Stimulated activated CD4-positive, alpha-beta T cell treated with anti-CD3 and anti-CD28 coated beads, Interleukin-12 subunit alpha, Interleukin-12 subunit beta, amount 100 ng/mL, for 48 hours (primary cell): ENCODE measurements at places on chromosomes 12 and 14.

DNA sequence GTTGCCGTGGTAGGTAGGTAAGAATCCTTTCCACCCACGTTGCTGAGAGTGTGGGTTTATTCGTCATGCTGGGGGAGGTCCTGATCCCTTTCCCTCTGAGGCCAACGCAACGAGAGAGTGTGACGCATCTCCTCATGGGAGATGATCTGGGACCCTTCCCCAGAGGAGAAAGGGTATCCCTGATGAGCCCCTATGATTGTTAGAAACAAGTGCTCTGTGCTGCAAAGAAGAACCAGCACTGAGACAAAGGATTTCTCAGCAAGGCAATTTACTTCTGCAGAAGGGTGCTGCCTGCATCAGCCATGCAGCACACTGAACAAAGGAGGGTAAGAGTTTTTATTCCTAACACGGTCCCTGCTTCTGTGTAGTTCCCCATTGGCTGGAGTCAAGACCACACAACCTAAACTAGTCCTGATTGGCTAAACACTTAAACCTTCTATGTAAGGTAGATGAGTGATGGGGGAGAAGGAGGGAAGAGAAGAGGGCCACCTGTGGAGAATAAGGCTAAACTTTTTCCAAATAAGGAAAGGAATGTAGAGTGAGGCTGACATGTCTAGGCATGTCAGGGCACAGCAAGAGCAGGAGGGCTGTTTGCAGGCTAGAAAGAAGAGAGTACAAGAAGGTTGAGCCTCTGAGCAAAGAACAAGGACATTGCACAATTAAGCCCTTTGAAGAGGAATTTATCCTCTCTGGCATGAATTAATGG lies 21.3 kb downstream of the CLEC2A start:
- no peak for DNase-seq

DNA sequence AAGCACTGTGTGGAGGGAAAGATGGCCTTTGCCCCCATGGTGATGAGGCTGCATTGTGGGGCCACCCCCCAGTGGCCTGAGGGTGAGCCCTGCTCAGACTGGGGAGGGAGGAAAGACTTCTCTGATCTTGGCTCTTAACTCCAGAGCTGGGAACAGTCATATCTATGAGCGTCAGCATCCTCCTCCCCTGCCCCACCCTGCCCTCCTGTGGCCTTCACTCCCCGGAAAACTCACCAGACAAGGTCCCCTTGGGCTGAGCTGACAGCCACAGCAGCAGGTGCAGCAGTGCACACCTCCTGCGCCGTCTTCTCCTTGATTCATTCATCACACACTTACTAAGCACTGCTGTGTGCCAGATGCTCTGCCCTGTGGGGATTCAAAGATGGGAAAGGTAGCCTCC lies 98.8 kb downstream of the B4GALNT3 start:
- DNase-seq: no peak

DNA sequence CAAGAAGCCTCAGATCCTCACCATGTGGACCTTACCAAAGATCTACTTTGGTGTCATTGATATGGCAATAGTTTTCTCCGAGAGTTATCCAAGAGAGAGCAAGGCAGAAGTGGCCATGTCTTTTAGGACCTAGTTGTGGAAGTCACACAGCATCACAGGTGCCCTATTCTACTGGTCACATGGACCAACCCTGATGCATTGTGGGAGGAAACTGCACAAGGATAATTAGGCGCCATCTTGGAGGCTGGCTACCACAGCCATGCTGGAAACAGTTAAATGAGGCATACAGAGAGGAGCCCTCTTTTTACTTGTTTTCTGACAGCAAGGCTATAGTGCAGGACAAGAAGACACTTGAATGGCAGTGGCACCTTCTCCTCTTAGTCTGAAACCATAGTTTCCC lies 49.8 kb downstream of the GNS start:
- DNase-seq: no peak

GRCh38 chr12:115185506-115185905 lies 501.5 kb upstream of the TBX3 start:
- DNase-seq: no peak

DNA sequence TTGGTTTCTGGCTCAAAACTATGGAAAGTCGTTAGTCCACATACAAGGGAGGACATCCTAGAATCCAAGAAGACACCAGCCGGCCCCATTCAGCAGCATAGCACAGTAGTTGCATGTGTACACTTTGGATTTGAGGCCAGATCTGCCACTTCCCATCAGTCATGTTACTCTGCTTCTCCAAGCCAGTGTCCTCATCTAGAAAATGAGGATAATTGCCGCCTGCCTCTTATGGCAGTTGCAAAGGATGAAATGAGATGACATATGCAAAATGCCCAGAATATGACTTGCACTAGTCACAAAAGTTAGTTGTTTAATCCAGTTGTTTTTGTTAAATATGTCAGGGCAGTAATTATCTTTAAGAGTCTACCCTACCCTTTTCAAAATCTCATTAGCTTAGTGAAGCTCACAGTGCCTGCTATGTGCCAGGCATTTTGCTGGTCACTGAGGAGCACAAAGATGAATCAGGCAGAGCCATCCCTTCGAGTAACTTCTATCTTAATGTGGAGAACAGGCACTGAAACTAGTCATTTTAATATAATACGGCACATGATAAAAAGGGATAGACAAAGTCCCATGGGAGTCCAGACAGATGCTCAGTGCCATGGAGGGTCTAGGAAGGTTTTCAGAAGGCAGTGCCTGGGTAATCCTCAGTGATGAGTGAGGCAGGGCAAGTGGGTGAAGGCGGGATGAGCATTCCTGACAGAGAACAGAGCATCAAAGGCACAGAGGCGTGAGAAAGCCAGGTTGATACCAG lies 6.6 kb upstream of the KRT76 start:
- DNase-seq: no peak

DNA sequence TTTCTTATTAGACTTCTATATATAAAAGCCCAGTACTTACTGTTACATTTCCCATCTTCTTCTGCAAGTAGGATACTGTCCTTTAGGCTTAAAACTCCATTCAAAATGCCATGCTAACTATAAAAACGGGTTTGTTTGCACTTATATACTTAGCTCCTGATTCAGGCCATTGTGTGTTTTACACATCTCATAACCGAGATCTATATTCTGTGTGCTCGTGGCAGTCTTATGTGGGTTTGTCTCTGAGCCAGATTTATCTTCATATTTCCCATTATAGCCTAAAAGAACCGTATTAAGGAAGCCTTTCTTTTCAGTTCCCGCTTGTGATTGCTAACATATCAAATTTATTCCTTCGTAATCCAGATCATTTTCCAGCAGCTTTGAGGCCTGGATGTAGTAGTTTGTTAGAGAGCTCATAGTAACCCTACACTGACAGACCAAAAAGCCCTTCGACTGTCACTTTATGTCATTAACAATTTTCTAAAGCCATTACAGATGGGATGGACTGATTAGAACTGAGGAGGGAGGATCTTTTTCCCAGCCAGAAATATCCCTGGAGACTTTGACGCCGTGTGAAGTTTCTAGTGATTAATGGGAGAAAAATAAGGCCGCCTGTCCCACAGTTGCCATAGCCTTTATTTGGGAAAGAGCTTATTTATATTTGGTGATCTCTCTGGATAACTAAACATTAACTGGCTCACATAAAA lies 508.5 kb downstream of the FOXG1 start:
- DNase-seq: no peak

DNA sequence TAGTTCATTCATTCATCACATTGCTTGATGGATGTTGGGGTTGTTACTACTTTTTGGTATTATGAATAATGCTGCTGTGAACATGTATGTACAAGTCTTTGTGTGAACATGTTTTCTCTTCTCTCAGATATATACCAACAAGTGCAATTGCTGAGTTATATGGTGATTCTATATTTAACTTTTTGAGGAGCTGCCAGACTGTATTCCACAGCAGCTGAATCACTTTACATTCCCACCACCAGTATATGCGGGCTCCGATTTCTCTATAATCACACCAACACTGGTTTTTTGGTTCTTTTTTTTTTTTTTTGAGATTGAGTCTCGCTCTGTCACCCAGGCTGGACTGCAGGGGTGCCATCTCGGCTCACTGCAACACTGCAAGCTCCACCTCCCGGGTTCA lies 22.2 kb upstream of the PLEKHG6 start:
- no peak for DNase-seq

GRCh38 chr14:24037658-24038037 lies 14.2 kb upstream of the CARMIL3 start:
- DNase-seq: no peak

GRCh38 chr12:27434673-27435565 lies 11.6 kb upstream of the SMCO2 start:
- DNase-seq: no peak

GRCh38 chr14:24088095-24088494 lies 6.0 kb upstream of the PCK2 start:
- DNase-seq: no peak

- DNase-seq: no peak
Measured at GRCh38 chr12:12626471-12626870, 14.8 kb downstream of the CREBL2 start.

DNA sequence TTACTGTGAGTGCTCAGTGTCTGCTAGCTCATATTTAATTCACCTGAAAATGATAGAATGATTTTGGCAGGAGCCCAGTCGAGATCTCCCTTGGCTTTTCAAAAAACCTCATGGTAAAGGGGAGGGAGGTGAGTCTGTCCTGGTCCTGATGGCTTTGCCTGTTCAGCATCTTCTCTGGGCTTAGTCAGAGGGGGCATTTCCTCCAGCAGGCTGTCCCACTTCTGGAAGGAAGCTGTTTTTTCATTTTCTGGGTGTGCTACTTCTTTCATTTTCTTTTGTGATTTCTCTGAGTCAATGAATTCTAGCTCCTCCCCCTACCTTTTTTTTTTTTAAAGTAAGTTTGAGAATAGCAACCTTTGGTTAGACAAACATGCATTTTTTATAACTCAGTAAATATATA lies 58.8 kb downstream of the TMX1 start:
- no peak for DNase-seq

GRCh38 chr12:13471471-13471870 lies 274.9 kb downstream of the EMP1 start:
- no peak for DNase-seq

DNA sequence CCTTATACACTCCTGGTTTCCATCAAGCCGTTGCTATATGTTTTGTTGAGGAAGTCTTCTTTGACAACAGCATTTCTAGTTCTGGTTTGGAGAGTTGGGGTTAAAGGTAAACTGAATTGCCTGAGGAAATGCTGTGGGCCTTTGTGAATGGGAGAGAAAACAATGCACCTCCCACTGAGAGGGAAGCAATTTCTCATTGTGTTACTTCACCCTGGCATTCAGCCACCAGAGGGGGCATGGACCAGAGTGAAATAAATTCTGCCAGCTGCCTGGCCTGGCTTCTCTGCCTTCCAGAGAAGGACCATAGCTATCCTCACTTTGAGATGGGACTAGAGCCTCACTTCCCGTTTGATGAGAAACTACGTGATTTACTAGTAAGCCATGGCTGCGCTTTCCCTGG lies 475.3 kb downstream of the EGLN3 start:
- DNase-seq: no peak

DNA sequence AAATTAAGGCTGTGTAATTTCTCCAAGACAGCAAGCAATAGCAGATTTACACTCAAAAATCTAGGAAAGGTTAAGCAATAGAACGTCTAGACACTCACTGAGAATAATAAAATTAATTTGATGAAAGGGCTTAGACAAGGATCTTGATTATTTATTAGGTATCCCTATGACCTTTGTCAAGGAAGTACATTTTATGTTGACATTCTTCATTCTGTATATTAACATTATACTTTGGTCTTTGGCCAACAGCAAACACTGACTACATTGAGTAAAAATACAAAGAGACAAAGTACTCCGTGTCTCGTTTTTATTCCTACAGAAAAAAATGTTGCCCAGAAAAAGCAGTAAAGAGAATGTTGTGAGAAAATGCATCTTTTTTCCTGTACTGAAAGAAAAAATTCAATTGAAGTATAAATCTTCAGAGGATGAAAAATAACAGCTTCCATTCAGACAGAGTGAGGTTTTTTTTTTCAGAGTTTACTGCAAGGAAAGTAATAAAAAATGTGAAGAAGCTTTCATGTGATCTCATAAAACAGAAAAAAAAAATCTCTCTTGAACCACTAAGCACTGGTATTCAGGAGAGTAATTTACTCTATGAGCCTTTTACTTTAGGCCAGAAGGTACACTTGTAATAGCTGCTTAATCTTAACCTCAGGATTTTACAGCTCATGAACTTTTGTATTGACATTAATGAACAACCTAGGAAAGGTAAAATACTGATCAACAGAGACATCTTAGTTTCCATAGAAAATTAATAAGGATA lies 605.0 kb downstream of the FSCB start:
- no peak for DNase-seq

GRCh38 chr14:65482757-65483438 lies 70.4 kb downstream of the FUT8 start:
- no peak for DNase-seq

GRCh38 chr14:79111987-79112501 lies 941.9 kb downstream of the NRXN3 start:
- DNase-seq: no peak

- DNase-seq: no peak
Measured at GRCh38 chr12:32265456-32265855, 133.9 kb upstream of the FGD4 start.

- DNase-seq: no peak
Measured at GRCh38 chr12:85609778-85610177, 226.4 kb downstream of the RASSF9 start.

- DNase-seq: no peak
Measured at GRCh38 chr12:88985631-88986030, 366.7 kb downstream of the DUSP6 start.

GRCh38 chr12:7021956-7022355 lies 3.7 kb upstream of the LPCAT3 start:
- no peak for DNase-seq

- no peak for DNase-seq
Measured at GRCh38 chr12:89041078-89041477, 311.2 kb downstream of the DUSP6 start.

DNA sequence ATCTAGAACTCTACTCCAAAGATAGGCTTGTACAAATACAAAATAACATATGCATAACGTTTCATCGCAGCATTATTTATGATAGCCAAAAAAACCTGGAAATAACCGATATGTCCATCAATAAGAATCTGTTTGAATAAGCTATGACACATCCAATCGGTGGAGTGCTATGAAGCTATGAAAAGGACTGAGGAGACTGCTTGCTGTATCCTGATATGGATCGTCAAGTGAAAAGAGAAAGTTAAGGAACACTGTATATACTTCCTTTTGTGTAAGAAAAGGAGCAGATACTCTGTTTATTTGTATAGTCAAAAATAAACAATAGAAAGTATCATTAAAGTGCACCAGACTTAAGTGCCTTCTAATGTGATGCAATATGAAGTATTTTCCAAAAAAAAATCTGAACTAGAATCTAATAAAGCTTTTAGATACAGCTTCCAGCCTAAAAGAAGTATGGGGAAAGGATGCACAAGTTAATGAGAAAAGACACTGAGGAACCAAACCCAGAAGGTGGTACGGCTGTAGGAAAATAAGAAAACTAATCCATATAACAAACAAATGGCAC lies 645 bp upstream of the KLHDC1 start:
- no peak for DNase-seq

- no peak for DNase-seq
Measured at GRCh38 chr14:35430459-35431199, 26.1 kb upstream of the NFKBIA start.

- DNase-seq: peak; percentile 3
Measured at GRCh38 chr12:27780612-27781408, 774 bp upstream of the MANSC4 start.
